ENCODE measurements at places on chromosomes 6 and 20.
A peak's percentile ranks its signal among the peaks of the same experiment; 100 is the strongest.

GRCh38 chr6:107102414-107102805, 12.9 kb downstream of the BEND3 start:
- DNase-seq = no peak

GRCh38 chr6:1400126-1400850, 10.9 kb downstream of the FOXF2 start:
- DNase-seq = no peak

DNA sequence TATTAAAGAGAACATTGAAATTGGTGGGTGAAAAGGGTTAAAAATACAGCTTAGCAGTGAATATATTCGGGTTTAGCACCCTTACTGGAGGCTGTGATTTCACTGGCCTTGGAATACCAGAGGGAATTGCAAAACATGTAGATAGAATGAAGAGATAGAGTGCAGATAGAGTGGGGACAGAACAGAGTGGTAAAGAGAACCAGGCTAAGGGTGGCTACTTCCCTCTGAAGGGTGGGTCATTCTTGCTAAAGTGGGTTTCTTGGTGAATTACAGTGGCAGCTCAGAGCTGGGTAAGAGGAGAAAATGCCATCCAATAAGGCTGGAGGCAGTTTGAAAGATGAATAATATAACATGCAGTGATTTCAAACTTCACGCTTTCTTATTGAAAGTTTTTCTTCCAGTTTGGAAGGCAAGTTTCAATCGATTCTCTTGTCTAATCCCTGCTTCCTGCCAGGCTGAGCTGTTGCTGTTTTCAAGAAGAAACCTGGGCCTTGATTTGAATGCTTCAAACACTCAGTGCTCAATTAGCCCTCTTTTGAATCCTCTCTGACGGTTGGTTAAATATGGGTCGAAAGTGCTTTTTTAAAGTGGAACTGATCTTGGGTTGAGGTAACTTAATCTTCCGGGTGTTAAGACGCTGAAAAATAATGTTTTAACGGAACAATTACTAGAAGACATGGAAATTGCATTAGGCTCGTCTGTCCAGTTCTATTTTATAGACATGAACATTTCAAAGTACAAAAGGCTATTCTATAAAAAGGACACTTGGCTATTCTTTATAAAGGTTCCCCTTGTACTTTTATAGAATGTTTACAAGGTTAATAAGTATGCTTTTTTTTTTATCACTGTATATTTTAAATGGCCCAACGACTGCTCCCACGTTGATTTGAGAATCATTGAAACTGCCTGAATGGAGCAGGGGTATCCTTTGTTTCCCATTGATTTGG, 203.3 kb downstream of the BCAS1 start:
- DNase-seq = no peak

DNA sequence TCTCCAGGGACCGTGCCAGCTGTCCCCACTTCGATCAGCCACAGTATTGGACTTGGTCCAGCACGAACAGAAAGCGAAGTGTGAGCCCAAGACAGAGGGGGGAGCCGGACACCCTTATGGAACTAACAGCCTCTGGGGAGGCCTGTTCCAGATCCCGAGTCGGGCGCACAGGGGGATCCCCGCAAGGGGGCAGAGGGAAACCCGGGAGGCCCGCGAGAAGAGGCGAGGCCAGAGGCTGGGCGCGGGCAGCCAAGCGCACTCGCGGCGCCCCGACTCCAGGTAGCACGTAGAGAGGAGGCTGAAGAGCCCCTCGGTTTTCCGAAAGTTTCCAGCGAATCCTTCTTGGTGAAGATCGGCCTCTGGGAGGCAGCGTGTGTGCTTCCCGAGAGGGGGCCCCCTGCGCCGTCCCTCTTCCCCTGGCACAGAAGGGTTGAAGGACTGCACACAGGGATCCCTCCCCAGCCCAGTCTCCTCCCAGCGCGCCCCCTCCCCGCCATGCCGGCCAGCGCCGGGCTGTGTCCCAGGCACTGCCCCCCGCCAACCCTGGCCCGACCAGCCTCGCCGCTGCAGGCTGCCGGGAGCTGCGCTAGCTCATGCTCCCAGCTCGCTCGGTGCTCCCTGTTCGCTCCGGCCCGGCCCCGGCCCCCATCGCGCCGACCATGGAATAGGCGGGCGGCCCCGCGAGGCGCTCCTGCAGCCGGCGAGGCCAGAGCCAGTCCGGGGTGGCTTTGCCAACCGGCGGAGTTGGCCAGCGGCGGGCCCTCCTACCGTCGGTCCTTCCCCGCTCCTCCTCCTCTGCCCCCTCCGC, 577 bp upstream of the SLC24A3 start:
- DNase-seq = no peak

GRCh38 chr6:108174371-108175175, 8.8 kb downstream of the NR2E1 start:
- DNase-seq = peak; percentile 26

- peak; percentile 90 for DNase-seq
Observed at GRCh38 chr6:34657307-34657978, 39.1 kb downstream of the ILRUN start.

GRCh38 chr6:43368259-43369160, 937 bp downstream of the ZNF318 start:
- peak; percentile 40 for DNase-seq

GRCh38 chr6:108945681-108946159, 97.5 kb downstream of the ARMC2 start:
- DNase-seq = peak; percentile 73

DNA sequence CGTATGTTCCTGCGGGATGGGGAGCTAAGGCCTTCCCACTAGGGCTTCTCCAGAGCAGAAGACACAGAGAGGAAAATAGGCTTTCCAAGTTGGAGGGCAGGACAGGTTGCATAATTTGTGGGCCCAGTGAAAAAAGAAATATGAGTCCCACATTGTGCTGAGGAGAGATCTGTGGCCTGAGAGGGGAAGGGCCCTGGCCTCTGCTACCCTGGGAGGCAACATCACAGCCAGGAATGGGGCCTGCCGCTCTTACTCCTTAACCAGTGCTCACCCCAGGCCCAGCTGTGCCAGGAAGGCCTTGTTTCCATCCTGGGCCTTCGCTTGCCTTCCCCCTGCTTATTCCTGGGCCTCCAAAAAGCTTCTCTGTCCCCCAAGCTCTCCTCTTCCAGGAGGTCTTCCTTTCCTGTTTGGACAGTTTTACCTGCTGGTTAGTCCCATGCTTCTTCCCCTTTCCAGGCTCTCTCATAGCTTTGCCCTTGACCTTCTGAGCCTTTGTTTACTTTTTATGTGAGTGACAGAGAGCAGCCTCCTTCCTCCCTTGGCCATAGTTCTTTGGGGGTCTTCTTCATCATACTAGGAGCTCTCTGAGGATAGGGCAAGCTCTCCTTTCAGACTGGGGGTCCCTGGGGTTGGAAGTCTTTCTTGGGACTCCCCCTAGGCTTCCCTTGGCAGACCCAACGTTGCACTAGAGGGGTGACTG, 26.2 kb upstream of the VEGFA start:
- DNase-seq = no peak

DNA sequence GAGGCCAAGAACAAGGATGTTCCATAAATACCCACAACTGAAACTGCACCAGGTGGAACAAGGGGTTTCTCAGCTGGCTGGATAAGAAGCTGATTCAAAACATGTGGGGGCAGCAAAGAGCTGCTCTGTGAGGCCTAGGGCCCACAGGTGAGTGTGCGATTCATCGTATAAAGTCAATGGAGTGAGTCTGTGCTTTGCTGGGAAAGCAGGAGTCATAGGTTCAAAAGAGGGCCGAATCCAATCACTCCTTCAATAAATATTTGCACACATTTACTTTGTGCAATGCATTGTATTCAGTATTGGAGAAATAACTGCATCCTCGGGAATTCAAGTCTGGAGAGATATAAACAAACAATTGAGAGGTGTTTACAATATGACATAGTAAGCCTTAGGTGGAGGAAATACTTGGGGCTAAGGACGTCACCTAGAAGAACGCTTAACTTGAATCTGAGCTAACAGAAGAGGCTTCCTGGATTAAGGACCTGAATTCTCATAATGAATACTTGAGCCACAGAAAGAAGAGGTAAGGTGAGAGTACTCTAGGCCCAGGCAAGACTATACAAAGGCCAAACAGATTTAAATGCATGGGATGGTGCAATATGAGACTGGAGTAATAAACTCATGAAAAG, 83.7 kb upstream of the TMEM30A start:
- peak; percentile 23 for DNase-seq

DNA sequence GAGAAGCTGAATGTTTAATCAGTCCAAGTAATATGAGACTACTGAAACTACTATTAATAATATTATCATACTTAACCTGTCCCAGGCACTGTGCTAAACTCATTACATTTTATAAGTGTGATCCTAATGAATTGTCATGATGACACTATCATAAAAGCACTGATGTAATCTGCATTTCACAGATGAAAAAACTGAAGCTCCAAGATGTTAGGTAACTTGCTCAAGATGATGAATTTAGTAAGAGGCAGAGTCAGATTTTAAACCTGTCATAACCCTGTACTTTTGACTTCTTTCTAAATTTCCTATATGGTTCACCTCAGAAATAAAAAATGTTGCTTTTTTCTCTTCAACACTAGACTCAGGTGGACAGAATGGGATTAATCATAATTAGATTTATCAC, 237.6 kb downstream of the ALDH8A1 start:
- no peak for DNase-seq

DNA sequence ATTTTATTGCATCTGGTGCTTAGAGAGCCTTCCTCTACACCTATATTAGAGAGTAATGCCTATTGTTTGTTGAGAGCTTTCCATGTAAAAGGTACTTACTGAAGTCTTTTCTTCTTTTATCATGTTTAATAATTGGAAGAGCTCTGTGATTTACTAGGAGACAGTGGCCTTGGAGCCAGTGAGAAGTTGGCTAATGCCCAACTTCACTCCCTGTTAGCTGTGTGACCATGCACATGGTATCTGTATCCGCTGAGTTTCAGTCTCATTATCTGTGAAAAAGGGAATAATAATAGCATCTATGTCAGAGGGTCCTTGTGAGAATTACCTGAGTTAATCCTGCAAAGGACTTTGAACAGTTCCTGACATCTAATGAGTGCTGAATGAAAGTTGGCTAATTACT, 105.0 kb downstream of the CD109 start:
- peak; percentile 42 for DNase-seq

DNA sequence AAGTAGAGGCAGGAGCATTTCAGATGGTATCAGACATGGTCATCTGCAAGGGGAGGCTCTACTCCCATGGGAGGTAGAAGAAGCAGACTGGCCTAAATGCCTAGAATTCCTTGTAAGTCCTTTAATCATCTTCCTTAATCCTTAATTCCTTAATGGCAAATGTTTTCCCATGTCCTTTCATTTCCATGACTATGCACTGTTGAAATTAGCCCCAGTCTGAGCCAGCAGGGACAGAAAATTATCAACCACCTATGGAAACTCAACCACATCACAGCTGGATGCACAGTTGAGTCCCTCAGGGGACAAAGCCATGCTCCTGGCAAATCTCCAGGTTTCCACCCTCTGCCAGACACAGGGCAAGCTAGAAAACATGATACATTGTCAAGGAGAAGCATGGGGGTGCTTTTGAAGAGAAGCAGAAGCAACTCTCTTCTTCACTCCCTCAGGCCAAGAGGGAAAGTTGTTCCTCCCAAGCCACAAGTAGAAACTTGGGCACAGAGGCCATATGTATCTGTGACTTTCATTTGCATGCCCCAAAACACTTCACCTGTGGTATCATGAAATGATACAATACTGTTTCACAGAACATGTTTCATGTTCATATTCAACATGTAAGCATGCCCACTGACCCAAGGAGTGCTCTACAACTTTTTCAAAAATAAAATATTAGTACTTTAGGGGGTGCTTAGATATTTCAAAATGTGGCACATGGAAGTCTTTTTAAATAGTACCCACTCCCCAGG, 683.6 kb downstream of the KIF16B start:
- no peak for DNase-seq

DNA sequence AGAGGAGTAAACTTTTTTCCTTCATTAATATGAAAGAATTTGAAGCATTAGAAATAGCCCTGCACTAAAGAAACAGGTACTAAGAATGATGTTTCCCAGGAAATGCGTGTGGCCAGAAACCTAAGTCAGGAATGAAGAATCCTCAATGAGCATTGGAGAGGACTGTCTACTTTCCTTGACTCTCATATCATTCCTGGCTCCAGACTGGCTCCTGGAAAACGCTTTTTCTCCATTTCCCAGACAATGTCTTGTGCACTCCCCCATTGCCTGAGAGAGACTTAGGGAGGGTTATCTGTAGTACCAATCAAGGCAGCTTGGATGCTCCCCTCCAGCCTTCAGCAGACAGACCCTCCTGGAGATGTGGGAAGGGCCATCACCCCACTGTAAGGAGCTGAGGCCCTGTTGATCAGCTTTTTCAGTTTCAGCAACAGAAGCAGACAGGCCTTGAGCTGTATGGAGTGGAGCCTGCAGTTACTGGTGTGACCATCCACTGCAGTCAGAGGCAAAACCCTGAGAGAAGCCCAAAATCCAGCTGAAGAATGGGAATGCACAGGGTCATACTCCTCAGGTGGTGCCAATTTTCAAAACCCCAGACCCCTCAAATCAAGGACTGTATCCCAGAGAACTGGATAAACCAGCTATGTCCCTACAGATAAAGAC, 127.3 kb upstream of the NT5E start:
- no peak for DNase-seq

DNA sequence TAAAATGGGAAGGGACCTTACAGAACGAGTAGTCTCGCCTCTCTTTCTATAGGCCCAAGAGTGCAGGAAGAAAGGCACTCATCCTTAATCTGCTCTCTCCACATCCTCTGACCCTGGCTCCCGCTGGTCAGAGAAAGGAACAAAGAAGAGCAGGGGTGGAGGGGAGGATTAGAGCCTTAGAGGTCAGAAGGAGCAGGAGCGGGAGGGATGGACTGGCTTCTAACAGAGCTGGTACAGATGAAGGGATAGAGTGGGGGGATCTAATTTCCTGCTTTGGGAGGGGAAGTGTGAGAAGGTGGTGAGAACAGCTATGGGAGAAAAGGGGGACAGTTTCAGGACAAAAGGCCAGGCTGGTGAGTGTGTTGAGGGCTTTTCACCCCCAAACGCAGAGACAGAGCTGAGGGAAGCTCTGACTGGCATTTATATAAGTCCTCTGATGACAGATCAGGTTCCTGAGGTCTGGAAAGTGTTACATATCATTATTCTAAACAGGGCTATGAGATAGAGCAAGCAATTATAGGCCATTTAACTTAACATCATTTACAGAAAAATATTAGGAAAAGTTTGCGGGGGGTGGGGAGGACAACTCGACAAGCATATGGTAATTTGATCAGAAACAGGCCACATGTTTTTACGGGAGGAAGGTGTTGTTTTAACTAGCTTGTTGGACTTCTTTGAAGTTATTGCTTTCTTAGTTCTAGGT, 111.1 kb downstream of the FOXC1 start:
- no peak for DNase-seq

DNA sequence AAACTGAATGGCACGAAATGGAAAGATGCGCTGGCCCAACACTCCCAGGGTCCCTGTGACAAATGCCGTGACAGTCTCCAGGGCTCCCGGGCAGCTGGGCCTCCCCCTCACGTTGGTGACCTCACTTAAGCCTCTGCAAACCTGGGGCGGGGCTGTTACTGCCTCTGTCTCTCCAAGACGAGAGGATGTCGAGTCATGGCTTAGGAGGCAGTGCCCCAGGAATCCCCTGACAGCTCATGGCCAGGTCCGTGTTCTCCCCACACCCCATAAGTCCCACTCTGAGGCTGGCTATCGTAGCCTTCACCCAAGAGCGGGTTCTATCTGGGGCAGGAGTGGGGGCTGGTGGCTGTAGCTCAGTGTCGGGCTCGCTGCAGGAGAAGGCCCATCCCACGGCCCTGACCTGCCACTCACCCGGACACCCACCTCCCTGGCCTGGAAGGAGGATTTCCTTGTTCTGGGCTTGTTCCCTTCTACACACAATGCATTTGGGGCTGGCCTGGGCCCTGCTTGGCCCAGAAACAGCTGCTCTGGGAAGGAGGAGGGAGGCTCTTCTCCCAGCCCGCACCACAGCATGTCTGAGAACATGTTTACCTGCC, 5.6 kb upstream of the RPS21 start:
- no peak for DNase-seq

Measured in fibroblast of mammary gland (primary cell).